Posterior vena cava (tissue), 2 donors: ENCODE measurements at places on chromosomes 16 and 17. TPM values are rescaled to one million over a fixed set of nuclear protein-coding genes. Genes with fewer than 3 reads are reported as not detected.
A peak's percentile ranks its signal among the peaks of the same experiment; 100 is the strongest.

The BTBD17 gene
- total RNA-seq = not detected

- DNase-seq = no peak
Measured at GRCh38 chr17:40091691-40092397, 8.5 kb downstream of the NR1D1 start.

- DNase-seq = peak; percentile 32
Measured at GRCh38 chr17:15910791-15911190, 34.1 kb upstream of the ADORA2B start.

DNA sequence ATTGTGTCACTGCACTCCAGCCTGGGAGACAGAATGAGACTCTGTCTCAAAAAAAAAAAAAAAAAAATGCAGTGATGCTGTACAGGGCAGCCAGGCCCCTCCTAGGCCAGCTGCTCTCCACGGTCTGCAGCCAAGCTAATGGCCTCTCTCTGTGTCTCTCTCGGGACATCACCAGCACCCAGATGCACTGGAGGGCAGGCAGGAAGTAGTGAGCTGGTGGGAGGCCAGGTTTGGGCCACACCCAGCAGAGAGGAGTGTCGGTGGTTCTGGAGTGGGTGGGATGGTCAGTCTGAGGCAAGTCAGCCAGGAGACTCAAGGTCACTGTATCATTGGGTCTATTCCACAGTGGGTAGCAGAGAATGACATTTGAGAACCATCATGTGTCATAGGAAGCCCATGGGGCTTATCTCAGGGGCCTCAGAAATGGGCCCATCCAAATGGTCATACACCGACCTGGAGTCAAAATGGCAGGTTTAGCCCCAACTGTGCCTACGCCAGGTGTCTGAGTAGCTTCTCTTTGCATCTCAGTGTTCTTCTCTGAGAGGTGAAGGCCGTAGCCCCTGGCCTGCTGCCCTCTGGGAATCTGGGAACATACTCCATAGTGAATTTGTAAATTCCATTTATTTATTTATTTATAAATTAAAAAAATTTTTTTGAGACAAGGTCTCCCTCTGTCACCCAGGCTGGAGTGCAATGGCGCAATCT, 22.7 kb downstream of the WNT9B start:
- DNase-seq = no peak

DNA sequence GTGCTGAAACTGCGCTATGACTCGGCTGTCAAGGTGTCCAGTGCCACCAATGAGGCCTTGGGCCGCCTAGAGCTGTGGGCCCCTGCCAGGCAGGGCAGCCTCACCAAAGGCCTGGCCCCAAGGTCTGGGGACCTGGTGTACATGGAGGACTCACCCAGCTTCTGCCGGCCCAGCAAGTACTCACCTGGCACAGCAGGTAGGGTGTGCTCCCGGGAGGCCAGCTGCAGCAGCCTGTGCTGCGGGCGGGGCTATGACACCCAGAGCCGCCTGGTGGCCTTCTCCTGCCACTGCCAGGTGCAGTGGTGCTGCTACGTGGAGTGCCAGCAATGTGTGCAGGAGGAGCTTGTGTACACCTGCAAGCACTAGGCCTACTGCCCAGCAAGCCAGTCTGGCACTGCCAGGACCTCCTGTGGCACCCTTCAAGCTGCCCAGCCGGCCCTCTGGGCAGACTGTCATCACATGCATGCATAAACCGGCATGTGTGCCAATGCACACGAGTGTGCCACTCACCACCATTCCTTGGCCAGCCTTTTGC, 25.0 kb downstream of the WNT9B start:
- no peak for DNase-seq

DNA sequence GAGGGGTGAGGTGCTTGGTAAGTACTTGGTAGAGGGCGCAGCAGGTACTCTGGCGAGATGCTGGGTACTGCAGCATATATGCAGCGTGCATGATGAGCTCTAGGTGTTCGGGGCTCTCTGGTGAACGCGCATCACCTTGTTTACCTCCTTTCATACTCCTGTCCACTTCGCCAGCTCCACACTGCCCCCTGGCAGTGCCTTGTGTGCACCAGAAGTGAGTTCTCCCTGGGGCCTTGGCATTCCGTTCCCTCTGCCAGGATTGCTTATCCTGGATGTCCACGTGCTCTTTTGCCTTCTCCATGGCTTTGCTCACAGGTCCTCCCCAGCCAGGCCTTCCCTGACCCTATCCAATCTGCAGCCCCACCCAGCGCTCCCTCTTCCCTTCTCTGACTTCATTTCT, 154.2 kb downstream of the MRM1 start:
- DNase-seq = peak; percentile 31

- no peak for DNase-seq
Measured at GRCh38 chr16:50381679-50382440, 13.1 kb upstream of the BRD7 start.

The ADAM11 gene
- 0.29 TPM for total RNA-seq

The MYL11 gene
- not detected for total RNA-seq

GRCh38 chr17:29914819-29915537, 15.1 kb downstream of the SSH2 start:
- no peak for DNase-seq

DNA sequence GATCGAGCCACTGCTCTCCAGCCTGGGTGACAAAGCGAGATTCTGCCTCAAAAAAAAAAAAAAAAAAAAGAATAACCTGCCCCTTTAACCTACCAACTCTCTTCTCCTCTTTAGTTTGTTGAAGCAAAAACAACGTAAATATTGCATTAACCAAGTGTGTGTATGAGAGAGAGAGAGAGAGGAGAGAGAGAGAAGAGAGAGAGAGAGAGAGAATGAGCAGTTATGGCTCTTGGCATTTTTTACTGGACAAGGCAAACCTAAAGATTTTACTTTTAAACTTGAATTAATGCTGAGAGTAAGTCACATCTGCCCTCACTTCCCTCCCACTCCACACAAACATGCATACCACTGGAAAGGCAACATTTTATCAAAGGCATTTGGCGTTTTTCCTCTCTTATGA, 3.0 kb upstream of the SLFN5 start:
- DNase-seq = no peak

The EFCAB5 gene
- total RNA-seq = 1.2 TPM

DNA sequence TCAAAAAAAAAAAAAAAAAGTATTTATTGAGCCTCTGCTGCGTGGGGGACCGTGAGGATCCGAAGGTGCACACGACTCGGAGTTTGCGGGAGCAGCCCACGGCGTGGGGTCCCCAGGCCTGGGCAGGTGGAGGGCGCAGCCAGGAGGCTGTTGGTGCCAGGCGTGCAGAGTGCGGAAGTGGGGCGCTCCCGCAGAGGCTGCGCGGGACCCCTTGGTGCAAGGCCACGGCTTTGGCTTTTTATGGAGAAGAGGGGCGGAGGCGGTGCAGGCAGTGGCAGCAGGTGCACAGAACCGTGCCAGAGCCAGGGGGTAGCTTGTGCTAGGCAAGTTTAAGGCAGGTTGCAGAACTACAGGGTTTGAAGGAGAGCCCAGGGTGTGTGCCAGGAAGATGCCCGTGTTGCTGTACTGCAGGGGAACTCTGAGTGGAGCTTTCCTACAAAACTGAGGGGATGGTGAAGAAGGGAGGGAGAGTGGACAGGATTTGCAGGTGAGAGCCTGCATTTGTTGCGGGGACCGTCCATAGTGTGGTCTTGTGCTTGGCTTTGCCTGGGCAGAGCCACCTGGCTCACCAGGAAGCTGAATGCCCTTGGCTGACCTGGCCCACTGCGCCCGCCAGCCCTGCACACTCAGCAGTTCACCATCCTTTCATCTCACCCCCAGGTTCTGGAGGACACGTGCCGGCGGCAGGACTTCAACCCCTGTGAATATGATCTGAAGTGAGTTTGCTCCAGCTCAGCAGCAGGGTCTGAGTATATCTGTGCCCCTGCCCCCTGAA, 1.3 kb downstream of the ASPSCR1 start:
- no peak for DNase-seq

The EFTUD2 gene
- total RNA-seq = 65.2 TPM

DNA sequence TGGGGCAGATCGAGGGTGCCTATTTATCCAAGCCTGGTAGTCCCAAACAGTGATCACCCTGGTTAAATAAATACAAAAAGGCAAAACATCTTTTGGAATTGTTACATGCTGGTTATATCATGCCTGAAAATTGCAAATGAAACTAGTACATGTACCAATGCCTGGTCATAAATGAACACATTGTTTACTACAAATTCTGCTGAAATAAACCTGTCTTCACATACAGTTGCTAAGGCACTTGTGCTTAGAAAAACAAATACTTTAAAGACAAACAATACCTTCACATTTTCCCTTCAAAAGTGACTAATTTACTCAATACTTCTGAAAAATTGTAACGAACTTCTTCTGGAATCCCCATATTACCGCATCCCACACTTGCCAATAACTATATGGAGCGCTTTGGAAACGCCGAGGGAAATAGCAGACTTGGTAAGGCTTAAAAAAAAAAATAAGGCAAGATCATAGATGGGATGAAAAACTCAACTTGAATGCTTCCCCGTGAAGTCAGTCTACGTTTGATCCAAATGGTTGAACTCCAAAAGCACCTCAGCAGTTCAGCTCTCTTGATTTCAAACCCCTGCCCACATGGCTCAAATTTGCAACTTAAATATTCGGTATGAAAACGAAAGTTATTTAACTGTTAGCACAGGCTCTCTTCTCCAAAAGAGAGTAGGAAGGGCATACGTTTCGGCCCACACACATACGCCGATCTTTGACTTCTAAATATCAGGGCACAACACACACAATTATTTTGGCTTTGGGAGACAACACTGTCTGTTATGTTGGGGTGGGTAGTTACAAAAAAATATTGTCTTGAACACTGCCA, 264.5 kb downstream of the NTN1 start:
- no peak for DNase-seq

- no peak for DNase-seq
Measured at GRCh38 chr17:80203471-80203963, 16.6 kb downstream of the SGSH start.

GRCh38 chr17:14203388-14203787, 33.3 kb downstream of the CDRT15 start:
- no peak for DNase-seq

GRCh38 chr16:66269617-66270332, 96.7 kb upstream of the CDH5 start:
- peak; percentile 26 for DNase-seq

DNA sequence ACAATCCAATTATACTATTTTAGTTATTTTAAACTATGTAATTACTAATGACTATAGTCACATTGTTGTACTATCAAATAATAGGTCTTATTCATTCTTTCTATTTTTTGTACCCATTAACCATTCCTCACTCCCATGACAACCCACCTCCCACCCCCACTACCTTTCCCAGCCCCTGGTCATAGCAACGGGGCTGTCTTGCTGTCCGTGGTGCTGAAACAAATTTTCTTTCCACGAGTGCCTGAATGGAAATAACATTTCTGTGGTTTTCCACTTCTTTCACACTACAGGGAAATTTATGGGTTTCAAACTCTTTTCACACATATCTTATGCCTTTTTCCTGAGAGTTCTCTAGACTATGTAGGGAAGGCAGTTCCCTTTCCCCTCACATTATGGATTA, 326.6 kb downstream of the PHKB start:
- no peak for DNase-seq

- DNase-seq = no peak
Measured at GRCh38 chr17:79011451-79012147, 2.0 kb upstream of the CANT1 start.

DNA sequence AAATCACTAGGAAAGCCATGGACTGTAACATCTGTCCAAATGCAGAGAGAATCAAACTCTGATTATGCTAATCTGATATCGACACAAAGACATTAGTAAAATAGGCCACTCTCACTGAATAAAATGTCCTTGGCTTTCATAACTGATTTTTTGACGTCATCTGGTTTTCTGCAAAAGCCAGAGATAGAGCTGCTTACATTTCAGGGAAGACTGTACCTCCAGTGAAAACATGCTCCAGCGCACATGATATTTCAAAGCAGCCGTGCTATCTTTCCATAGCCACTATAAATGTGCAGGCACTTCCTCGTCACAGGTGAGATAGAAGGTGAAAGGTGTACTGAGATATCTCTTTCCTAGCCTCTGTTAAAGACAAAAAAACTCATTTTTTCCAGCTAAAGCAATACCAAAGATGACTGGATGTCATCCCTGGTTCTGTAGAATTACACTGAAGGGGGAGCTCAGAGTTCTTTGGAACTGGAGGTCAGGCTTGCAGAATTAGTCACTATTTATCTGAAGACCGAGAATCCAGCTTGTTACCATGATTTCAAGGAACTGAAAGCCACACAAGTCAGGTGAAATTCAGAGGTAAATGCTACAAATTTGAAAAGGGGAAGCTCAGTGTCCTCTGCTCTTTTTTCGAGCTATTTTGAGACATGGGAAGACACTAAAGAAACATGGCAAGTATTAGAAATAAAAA, 249.5 kb downstream of the CA10 start:
- DNase-seq = no peak

GRCh38 chr17:51056813-51057510, 63.7 kb downstream of the SPAG9 start:
- DNase-seq = no peak

The RNU2-1 gene
- total RNA-seq = 14,833 TPM

The PYDC1 gene
- total RNA-seq = not detected

DNA sequence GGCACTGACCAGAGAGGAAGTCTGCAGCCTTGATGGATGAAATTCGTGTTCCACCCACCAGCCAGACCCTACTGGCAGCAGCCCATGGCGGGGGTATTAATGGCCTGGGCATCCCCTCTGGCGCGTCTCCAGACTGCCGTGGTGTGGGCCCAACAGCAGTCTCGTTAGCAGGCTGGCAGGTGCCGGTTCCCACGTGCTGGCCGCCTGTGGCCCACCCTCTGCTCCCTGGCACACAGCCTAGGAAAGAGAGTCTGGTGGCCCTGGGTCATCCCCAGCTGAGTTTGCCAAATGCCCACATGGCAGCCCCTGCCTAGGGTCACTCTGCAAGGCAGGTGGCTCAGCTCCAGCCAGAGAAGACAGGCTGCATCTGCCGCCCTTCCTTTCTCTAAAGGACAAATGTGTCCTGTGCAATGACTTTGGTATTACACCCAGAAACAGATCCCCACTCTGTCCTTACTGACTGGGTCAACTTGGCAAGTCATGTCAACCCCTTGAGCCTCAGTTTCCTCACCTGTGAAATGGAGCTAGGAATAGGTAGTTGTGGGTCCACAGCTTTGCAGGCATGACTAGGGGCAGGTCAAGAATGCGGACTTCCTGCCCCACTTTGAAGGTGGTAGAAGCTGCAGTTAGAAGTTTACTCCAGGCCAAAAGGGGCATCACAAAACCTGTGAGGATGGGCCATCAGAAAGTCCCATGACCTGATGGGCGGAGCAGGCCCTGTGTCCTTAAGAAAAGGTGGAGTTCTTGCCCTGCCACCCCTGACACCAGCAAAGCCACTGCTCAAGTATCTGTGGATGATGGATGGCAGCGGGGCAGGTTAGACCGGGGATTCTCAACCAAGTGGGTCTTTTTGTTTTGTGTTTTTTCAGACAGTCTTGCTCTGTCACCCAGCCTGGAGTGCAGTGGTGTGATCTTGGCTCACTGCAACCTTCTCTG, 76.6 kb downstream of the ABCC6 start:
- DNase-seq = peak; percentile 20

DNA sequence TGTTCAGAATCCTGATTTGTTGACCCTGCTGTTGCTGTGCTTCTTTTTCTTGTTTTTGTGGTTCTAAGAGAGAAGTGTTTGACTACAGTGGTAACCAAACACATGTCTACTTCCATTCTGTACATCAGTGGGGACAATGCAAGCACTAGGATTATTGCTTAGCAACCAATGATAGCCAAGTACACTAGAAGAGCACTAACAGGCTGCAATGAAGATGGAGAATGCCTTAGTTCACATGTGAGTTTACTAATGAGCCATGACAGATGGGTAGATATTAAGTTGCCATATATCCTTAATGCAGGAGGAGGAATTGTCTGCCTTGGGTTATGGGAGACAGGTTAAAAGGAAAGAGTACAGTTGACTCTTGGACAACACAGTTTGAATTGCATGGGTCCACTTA, 8.3 kb downstream of the EFCAB5 start:
- no peak for DNase-seq

The TMEM88 gene
- total RNA-seq = 17.5 TPM
